ENCODE measurements at places on chromosomes 5 and 9.

GRCh38 chr9:114681594-114682332, at the start of gene TEX48:
TEX48 (minus strand) TSS chr9:114682192; CDS start chr9:114671723, 10,469 bp downstream.
- peak; percentile 65 for DNase-seq

GRCh38 chr5:132052520-132052919, 7.9 kb upstream of the IL3 start:
- no peak for DNase-seq

DNA sequence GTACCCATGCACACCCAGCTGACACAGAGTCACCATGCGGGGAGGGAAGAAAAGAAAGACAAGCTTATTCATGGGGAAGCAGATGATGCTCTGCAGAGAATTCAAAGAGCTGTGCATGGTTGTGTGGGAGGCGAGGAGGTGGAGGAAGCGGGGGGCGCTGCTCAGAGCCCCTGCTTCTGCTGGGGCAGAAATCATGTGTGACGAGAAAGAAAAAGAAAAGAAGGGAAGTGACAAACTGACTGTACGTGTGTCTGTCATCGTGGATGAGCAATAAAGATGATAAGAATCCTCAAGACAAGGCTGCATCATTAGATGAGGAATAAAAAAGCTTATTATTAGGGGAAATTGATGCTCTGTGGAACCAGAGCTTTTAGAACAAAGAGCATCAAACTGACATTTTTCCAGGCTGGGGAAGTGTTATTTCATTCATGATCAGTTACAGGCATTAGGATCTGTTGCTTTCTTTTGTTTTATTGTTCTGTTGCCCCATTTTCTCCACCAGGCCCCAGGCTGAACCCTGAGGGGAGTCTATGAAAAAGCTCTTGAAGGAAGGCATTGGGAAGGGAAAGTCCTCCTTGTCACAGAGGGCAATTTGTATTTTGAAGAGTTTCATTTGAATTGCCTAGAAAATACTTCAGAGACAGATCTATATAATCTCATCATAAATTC, 20.3 kb upstream of the SH3RF2 start:
- no peak for DNase-seq

DNA sequence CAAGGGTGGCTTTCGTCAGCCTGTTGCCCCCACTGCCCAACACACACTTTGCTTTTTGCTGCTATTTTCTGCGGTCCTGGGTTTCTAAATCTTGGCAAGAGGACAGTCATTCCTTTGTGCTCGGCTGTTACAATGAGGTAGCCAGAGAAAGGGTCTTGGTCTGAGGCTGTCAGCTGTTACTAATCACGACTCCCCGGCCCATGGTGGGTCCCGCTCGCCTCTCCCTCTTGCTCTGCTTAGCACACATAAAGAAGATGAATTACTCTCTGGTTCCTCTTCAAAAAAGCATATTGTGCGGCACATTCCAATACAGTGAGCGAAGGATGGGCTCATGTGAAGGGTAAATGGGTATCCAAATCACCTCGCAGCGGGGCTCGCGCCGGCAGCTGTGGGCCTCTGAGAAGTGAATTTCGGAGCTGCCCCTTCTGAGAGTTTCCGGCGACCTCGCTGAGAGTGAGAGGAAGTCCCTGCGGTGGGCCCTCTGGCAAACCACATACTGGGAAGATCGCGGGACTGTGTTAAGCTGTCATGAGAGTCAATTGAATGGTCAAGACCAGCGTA, 56.0 kb downstream of the SLC1A3 start:
- no peak for DNase-seq

DNA sequence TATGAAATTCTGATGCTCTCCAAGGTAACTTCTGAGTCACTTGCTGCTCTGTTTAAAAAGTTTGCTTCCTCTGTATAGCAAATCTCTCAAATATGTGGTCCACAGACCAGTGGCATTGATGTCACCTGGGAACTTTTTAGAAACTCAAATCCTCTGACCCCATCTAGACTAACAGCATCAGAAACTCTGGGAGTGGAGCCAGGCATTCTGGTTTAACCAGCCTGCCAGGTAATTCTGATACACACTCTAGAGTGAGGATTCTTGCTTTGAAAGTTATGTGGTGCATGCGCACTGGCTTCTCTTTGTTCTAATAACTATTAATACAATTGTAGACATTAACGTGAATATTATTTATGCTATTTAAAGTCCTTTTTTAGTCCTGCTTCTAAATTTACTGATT, 298.1 kb downstream of the SLF1 start:
- DNase-seq: no peak

GRCh38 chr9:22010866-22011625, 1.9 kb upstream of the CDKN2B start:
- no peak for DNase-seq

GRCh38 chr5:112549127-112549526, 130.1 kb upstream of the EPB41L4A start:
- no peak for DNase-seq

- no peak for DNase-seq
These were observed 71.4 kb upstream of the PHYKPL start for GRCh38 chr5:178304016-178304415.

DNA sequence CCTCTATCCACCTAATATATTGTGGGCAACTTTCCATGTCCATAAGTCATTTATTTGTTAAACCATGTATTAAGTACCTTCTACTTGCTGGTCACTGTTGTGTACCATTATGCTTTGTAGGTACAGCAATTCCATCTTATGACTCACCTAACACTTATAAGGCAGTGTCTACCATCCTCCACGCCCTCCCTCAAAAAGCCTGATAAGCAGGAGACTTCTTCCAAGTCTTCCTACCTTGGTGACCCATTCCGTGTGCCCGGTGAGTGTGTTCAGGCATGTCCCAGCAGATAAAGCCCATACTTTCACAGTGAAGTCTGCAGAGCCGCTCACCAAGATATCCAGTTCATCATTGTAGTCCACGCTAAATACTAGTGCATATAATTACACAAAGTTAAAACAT, 17.4 kb downstream of the FBXW2 start:
- no peak for DNase-seq

DNA sequence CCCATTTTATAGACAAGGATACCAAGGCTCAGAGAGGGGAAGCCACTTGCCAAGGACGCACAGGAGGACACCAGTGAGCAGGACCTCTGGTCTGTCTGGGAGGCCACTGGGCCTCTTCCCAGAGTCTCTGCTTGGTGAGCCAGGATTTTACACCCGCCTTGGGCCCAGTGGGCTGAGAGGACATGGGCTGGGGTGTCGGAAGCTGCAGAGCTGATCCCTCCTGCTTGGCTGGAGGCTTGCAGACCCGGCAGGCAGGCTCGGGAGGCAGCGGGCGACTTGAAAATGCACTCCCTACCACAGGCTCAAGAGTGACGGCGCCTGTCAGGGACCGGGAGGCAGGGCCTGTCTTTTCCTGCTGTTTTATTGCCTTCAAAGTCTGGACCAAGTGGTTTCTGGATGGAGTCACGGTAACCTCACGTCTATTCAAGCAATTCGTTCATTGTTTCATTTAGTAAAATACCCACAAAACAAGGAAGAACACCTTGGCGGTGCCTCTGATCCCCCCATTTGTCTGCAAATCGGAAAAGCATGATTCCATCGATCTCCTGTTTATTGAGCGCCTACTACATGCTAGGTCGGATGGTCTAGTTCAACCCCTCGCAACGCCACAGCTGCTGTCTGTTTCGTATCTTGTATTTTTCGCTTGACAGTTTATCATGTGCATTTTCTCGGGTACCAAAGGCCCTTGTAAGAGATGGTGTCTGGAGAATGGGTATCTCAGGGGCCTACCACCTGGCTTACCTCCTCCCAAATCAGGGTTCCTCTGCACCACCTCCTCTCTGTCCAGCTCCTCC, 108.1 kb upstream of the IER5L start:
- DNase-seq: no peak

DNA sequence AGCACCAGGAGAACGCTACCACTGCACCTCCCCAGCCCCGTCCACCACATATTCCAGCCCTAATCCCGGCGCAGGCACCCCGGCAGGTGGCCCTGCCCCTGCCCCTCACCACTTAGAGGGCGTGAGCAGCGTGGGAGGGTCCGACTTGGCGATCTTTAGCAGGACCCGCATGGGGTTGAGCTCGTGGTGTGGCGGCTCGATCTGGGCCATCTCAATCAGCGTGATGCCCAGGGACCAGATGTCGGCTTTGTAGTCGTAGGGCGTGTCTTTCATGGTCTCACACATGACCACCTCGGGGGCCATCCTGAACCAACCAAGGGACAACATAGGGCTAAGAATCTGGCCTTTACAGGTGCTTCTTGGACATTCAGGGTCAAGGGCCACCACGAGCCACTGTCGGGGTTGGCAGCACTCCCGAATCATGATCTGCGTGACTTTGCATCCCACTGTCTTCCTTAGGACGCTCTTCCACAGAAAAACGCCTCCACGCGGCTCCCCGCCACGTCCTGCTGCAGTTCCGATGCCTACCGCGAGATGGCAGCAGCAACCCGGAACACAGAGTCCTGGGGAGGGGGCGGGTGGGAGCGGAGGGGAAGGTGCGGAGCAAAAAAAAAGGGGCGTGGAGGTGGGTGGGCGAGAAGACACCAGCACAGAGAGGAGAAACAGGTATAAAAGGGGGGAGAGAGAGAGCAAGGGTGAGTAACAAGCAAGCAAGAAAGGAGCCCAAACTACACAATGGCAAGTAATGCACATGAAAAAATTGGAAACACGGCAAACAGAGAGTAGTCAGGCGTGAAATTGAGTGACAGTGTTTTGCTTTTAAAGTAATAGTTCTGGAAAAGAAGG, 81.3 kb downstream of the STK10 start:
- DNase-seq: peak; percentile 69

DNA sequence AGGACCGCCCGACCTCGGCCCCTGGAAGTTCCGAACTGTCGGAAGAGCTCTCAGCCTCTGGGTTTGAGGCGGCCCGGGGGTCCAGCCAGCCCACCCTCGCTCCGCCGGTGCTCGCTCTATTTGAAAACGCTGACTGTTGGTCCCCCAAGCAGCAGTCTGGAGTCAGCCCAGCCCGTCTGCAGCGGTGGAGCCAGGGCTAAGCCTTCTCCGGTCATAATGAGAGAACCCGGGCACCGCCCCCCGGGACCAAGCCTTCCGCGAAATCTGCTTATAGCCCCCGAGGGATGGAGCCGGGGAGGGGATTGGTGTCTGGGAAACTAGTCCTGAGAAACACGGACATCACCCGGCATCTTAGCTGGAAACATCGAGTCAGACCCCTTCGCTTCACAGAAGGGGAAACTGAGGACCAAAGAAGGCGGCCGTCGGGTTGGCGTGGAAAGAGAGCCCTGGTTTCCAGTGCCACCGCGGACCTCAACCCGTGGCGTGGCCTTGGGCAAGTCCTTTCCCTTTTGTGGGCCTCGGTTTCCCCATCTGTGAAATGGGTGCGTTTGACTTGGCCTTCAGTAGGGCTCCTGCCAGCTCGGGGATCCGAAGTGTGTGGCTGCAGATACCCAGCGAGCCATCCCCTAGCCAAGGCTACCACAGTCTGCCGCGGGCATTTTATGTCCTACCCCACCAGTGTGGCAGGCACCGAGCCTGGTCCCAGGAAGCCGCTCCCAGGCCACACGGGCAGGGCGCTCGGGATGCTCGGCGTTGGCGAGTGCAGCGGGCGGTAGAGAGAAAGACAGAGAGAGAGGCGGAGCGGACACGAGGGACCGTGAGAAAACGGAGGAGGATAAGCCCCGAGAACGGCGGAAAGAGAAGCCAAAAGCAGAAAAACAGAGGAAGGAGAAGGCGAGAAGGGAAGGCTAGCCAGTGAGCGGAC, 857 bp downstream of the ADAM19 start:
- DNase-seq: no peak

DNA sequence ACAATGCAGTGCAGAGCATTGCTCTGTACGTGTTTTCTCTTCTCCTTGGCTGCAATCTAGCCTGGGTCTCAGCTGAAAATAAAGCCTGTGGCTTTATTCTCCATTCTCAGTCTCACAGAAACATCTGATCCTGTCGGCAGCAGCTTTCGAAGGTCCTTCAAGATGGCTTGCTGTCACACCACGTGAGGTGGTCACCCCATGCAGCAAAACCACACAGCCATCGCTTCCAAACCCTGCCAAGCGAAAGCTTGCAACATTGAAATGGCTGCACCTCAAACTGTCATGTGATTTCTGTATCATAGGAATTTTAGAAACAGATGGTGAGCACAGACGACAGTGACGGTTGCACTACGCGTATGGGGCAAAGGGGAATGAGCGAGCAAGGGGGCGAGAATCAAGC, 98.5 kb upstream of the SMARCA2 start:
- no peak for DNase-seq

DNA sequence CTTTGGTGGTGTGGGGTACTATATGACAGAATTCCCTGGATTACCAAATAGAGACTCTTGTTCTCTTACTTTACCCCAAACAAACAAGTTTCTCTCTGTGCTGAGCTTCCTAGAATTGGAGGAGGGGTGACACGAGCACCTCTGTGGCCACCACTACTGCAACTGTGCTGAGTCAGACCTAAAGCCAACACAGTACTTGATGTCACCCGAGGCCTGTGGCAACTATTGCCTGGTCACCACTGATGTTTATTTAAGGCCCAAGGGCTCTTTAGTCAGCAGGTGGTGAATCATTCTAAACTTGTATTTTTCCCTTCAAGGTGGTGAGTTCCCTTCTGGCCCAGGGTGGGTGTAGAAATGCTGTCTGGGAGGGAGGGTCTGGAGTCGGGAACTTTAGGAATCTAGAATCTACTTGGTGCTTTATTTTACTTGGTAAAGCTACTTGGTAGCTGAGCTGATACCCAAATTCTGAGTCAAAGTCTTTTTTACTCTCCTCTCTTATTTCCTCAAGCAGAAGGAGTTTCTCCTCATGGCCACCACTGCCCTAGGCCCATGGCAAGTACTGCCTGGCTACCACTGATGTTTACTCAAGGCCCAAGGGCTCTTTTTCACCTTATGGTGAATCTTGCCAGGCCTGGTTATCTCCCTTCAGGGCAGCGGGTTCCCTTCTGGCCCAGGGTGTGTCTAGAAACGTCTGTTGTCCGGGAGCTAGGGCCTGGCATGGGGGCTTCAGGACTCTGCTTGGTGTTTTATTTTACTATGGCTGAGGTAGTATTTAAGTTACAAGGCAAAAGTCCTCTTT, 9.8 kb downstream of the LURAP1L start:
- no peak for DNase-seq

DNA sequence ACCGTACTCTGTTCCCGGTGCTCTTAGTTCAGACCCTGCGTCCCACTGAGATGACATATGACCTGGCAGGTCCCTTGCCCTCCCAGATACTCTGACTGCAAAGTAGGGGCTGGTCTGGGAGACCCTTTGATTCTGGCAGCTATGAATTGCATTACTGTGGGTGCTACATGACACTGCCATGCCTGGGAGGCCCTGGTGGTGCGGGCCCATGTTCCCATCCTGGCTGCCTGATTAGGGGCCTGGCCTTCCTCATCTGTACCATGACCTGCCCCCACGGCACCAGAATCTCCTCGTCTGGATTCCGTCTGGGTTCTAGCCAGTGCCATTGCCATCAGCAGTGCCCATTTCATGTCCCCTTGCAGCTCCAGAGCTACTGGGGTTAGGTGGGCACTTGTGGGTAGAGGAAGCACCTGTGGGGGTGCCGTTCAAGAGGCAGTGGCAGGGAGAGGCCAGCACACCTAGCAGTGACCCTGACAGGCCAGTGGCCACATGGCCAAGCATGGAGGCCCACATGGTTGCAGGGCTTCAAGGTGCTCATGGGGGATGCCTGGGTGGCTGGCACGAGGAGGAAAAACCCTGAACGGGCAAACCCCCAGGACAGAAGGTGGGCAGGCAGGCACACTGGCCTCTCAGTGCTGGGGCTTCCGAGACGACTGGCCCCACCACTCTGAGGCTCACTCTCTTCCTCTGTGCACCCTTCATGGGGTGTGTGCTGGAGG, 69.7 kb downstream of the PHF2 start:
- no peak for DNase-seq

GRCh38 chr5:107254214-107254901, 416.4 kb downstream of the EFNA5 start:
- DNase-seq: no peak

- DNase-seq: no peak
These were observed 181.1 kb upstream of the ELAVL2 start for GRCh38 chr9:24007185-24007584.

- no peak for DNase-seq
These were observed 17.1 kb upstream of the NRARP start for GRCh38 chr9:137319011-137319738.

Measured in activated CD4-positive, alpha-beta T cell treated with anti-CD3 and anti-CD28 coated beads, Interleukin-2, amount 50 U/mL, for 1 hour (primary cell).